ELF-1 (cell line): ENCODE measurements at places on chromosomes 13 and 19.

GRCh38 chr13:77737583-77738200 is 40.2 kb downstream of the SLAIN1 start:
- DNase-seq, result no peak

DNA sequence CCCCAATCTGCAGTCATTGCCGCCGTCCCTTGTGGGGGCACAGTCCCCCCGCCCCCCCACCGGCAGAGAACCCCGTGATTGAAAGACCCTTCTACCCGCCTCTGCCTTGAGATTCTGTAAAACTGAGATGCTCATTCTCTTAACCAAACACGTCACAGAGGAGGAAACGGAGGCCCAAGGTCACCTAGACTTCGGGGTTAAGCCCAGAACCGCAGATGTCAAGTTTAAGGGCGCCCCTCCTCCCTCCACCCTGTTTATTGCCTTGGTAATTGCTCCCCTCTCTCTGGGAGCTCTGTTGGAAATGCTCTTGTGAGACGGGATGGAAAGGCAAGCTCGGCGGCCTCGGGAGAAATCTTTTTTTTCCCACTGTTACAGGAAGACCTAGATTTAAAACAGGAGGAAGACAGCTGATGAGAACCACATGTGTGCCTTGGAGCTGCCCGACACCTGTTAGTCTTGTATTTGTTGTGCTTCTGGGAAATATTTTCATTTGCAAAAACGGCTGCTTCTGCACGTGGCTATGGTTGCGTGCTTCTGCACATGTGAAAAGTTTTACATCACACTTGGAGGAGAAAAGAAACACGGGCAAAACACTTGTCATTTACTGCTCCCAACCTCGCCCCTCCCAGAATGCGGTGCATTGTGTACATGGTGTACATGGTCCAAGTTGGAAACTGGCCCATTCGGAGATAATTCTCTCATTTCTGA is 1.1 kb upstream of the MED26 start:
- DNase-seq, result peak; percentile 37

DNA sequence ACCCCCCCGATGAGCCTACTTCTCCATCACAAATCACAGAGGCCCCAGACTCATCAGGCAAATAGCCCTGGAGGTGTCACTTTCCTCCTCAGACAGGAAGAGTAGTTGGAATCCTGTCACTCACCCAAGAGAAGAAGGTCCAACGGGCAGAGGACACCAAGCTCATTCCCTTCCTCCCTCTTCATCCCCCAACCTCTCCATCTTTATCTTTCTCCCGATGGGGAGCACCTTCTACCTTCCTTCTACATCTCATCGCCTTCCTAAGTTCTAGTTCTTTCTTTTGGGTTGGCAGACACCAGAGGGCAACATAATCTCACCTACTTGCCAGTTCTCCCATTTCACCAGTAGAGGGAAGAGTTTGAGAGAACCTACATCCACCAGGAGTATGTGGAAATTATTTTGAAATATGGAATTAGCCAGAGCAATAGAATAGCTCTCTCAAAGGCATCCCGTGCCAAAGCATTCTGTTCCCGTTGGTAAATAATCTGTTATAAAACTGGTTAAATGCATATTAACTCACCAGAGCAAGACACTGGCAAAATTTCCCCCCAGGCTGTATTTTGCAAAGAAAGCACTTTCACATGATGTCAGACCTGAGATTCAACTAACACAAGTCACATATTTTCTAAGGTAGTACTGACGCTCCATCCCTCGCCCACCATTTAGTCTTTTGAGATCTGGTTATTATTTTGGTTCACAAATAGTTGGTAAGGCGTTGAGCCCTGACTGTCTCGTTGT is 55.0 kb downstream of the ZIC5 start:
- peak; percentile 73 for DNase-seq

GRCh38 chr19:47446534-47447469 is 24.9 kb downstream of the SLC8A2 start:
- DNase-seq, result peak; percentile 93

DNA sequence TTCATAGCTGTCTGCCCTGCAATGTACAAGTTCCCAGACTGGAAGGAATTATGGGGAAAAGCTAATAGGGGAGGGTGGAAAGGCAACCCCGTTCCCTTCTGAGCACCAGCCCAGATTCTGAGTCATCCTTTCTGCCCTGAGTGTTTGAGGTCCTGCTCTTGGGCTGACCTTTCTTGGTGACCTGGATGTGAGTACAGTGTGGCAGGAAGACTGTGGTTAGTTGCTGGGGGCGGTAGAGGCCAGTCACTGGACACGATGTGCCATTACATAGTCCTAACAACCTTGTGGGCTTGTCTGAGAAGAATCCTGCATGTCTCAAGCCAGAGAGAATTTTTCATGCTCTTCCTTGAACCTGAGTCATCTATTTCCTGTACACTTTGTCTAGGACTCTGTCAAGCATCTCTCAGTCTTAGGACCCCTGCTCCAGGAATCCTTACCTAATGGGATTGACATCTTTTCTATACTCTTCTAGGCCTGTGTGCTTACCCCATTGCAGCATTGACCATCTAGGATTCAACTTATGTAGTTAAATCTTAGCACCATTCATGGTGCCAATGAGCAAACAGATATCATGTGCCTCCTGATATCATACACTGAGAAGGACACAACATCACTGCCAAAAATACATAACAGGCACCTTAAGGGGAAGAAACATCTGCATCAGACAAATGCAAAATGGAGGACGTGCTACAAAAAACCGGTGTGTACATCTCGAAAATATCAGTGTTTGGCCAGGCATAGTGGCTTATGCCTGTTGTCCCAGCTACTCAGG is 8.1 kb upstream of the ANGPTL4 start:
- DNase-seq, result no peak

DNA sequence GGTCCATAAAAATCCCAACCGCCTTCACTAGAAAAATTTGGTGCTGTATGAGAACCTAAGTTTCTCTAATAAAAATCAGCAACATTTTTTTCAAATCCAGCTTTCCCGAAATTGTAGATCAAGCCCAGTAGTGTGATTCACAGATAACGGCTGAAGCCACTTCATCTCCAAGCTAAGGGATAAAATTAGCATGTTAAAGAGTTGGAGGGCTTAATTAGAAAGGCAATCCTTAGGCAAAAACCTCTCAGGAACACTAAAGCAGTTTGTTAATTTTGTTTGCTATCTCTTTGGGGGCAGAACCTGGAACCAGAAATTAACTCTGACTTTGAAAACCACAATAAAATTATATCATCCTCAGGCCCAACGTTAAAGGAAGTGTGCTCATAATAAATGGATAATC is 820.2 kb downstream of the GPC5 start:
- no peak for DNase-seq

DNA sequence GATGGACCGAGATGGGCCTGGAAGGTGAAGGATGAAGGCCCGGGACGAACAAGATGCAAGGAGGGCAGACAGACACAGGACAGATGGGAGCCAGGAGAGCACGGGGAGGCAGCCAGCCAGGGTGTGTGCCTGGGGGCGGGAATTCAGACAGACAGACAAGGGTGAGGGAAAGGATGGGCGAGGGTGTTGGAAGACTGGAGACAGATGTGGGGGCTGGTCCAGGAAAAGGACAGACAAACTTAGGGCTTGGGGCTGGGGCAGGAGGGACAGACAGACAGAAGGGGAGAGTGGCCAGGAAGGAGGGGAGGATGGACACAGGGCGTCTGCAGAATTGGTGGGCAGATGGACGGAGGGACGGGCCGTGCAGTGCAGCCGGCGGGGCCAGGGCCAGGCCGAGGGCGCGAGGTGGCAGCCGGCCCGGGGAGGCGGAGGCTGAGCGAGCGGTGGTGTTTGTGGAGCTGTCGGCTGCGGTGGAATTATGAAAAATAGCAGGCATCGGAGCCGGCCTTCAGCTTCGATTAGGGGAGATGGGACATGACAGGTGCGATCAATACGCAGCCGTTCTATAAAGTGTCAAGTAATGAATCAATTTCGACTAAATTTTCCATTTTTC is 4.6 kb upstream of the ERFL start:
- DNase-seq, result no peak

GRCh38 chr13:26837997-26838396 is 77.4 kb upstream of the GPR12 start:
- DNase-seq, result no peak

DNA sequence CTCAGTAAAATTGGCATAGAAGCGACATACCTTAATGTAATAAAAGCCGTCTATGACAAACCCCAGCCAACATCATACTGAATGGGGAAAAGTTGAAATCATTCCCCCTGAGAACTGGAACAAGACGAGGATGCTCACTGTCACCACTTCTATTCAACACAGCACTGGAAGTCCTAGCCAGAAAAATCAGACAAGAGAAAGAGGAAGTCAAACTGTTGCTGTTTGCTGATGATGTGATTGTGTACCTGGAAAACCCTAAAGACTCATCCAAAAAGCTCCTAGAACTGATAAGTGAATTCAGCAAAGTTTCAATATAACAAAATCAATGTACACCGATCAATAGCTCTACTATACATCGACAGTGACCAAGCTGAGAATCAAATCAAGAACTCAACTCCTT is 63.3 kb downstream of the TNFSF13B start:
- no peak for DNase-seq

DNA sequence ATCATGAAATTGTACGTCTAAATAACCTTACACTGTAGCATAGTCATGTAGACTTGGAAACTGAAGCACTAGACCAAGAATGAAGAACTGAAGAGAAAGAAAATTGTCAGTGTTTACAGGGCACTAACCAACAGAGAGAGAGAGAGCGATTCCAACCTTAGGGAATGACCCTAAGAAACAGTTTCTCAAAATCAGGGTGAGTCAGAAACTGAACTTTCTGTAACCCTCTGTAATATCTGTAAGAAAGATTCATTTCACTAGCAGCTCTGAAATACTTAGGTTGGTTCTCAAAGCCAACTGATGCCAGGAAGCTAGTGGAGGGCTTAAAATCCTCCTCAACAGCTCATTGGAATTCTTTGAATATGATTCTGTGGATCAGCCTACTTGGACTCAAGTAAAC is 936.9 kb downstream of the EFNB2 start:
- DNase-seq, result no peak

- DNase-seq, result no peak
Measured at GRCh38 chr13:39253774-39254173, 215.5 kb downstream of the NHLRC3 start.

DNA sequence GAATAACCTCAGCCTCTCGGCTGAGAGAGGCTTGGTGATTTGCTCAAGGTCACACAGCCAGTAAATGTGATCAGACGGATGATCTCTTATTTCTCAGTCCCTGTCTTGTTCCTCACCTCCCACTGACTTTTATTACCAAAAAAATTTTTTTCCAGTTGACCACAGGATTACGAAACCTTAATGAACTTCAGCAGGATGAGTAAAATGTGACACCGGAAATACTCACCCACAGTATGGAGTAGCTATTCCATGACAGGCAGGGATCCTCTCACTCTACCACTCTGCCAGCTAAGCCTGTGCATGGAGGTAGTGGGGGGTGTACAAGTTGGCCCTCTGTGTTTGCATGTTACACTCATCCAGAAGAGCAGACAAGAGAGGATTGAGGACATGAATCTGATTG is 916.4 kb downstream of the UQCRFS1 start:
- DNase-seq, result no peak

- no peak for DNase-seq
Measured at GRCh38 chr13:113167155-113167554, 8.7 kb downstream of the PROZ start.

- no peak for DNase-seq
Measured at GRCh38 chr13:112744168-112745021, 54.6 kb downstream of the ATP11A start.

DNA sequence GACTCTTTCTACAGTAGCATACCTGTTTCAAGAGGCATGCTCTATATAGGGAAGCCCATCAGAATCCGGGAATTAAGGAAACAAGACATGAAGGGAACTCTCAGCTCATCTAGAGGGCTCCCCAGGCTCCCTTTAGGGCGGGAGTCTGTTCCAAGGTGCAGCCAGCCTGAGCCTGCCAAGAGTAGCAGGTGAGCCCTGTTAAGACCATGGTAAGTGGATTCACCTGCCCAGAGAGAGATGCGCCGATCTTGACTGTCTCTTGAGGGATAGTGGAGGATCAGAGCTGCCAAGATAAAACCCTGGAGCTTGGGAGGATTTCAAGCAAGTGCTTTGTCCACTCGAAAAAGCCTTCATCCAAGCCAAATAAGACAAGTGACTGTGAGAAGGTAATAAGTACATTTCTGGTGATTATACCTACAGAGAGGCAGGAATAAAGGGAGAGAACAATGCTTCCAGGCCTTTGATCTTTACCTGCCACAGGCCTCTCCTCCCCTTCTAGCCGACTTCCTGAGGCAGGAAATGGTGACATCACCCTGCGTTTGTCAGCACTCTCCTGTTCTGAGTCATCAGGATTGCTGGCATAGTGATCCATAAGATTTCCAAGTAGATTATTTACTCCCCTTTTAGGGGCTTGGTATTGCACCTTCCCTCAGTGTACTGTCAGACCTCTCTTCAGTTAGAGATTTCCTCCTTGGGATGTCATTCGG is 31.5 kb downstream of the KLF5 start:
- DNase-seq, result peak; percentile 89

DNA sequence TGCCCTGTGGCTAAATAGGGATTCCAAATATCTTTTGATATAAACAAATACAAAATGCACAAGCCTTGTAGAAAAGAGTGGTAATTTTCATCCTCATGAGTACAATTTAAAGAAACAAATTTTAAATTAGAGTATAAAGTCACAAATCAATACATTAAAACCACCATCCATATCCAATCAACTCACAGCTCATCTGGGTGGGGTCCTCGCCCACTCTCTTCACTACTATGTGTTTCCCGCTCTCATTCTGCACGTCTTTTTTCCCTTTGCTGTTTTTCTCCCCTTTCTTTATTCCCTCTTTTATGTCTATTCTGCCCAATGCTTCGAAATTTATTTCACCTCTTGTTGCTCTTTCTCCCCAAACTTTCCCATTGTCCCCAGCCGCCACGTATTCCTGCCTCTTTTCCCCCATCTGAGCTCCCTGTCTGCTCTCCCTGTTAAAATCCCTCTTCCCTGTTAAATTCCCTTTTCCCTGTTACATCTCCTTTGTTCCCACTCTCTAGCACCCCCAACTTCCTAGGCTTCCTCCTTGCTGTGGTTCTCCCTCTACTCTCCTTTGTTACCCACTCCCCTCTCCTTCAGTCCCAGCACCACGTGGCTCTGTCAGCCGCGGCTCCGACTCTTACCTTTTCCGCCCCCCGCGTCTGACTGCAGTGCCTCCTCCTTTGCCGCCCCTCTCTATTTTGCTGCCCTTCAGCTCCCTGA is 1.3 kb downstream of the ZNF616 start:
- DNase-seq, result peak; percentile 78

- no peak for DNase-seq
Measured at GRCh38 chr13:111912453-111912866, 154.5 kb upstream of the SOX1 start.

- no peak for DNase-seq
Measured at GRCh38 chr19:2331601-2332246, 3.2 kb downstream of the SPPL2B start.
